ENCODE measurements at places on chromosomes 1 and 21. TPM values are rescaled to one million over a fixed set of nuclear protein-coding genes. Genes with fewer than 3 reads are reported as not detected.

ADAMTS5 gene
- 91.4 TPM for total RNA-seq

HSPB7 gene
- 112 TPM for total RNA-seq

KCNT2 gene
- total RNA-seq: 1.6 TPM

ITGB2 gene
- total RNA-seq: 224 TPM

LRRIQ3 gene
- 0.63 TPM for total RNA-seq

TAS1R1 gene
- total RNA-seq: 0.19 TPM

FMOD gene
- total RNA-seq: 65.0 TPM
